ENCODE measurements at places on chromosomes 2 and 18. TPM values are rescaled to one million over a fixed set of nuclear protein-coding genes. Genes with fewer than 3 reads are reported as not detected.
A peak's percentile ranks its signal among the peaks of the same experiment; 100 is the strongest.

- no peak for DNase-seq
- peaks cover 5% of the 10 kb centered on the region for H3K4me1 ChIP-seq
- H3K27me3 ChIP-seq = no peaks in the 10 kb centered on the region
- H3K36me3 ChIP-seq = 0 out of 2 replicates have a peak, but pooled peaks cover 1% of the 10 kb centered on the region
Measured at GRCh38 chr2:159086342-159086741, 117.9 kb downstream of the TANC1 start.

DNA sequence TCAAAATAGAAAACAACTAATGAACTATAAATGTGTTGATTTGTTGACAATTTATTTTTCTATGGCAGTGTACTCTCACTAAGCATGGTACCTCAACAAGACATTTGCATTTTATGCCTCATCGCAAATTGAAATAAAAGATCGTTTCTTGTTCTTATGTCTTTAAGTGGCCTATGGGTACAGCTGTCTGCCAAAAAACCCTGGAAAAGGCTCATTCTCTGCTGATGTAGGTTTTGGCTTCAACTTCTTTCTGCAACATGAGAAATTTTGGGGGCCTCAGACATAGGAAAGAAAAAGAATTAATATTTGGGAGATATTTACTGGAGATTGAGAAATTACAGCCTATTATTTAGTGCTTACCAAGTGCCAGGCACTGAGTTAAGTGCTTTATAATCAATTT lies 205.1 kb upstream of the DPP10 start:
- no peak overlapping the region for H3K4me3 ChIP-seq
- H3K36me3 ChIP-seq = no peaks in the 10 kb centered on the region
- H3K27me3 ChIP-seq = no peaks in the 10 kb centered on the region
- H3K27ac ChIP-seq = no peak overlapping the region
- no peak for DNase-seq
- H3K4me1 ChIP-seq = no peaks in the 10 kb centered on the region

GRCh38 chr2:11286749-11287148 lies 57.7 kb downstream of the ROCK2 start:
- no peak overlapping the region for H3K4me3 ChIP-seq
- no peak for DNase-seq
- no peaks in the 10 kb centered on the region for H3K27me3 ChIP-seq

GRCh38 chr18:21742315-21742687 lies 1.7 kb downstream of the MIB1 start:
- no peak overlapping the region for H3K27ac ChIP-seq
- no peaks in the 10 kb centered on the region for H3K27me3 ChIP-seq
- DNase-seq = no peak
- no peaks in the 10 kb centered on the region for H3K36me3 ChIP-seq
- peak overlapping the region; percentile 99 for H3K4me3 ChIP-seq

SCN7A gene
- 0.23 TPM for total RNA-seq

NHEJ1 gene
- total RNA-seq = 29.6 TPM

LYPD6B gene
- total RNA-seq = 28.5 TPM

KCNF1 gene
- total RNA-seq = 0.29 TPM

Measured in Caco-2 (cell line).